ENCODE measurements at places on chromosomes 3 and 15. TPM values are rescaled to one million over a fixed set of nuclear protein-coding genes. Genes with fewer than 3 reads are reported as not detected.

BFSP2 gene
- total RNA-seq = not detected

GRCh38 chr15:63615935-63616334 lies 18.7 kb downstream of the FBXL22 start:
- no peak for DNase-seq

SLC38A3 gene
- total RNA-seq = 0.37 TPM

- DNase-seq = no peak
These were observed 584.0 kb upstream of the LMCD1 start for GRCh38 chr3:7917443-7918151.

- no peak for DNase-seq
These were observed 35.6 kb downstream of the SCAP start for GRCh38 chr3:47440131-47440530.

ZNF639 gene
- 31.6 TPM for total RNA-seq

PPP1R14D gene
- total RNA-seq = not detected

GRCh38 chr15:62547584-62547983 lies 382.5 kb upstream of the C2CD4B start:
- no peak for DNase-seq

GRCh38 chr3:63624941-63625560 lies 27.4 kb upstream of the SNTN start:
- no peak for DNase-seq

DNA sequence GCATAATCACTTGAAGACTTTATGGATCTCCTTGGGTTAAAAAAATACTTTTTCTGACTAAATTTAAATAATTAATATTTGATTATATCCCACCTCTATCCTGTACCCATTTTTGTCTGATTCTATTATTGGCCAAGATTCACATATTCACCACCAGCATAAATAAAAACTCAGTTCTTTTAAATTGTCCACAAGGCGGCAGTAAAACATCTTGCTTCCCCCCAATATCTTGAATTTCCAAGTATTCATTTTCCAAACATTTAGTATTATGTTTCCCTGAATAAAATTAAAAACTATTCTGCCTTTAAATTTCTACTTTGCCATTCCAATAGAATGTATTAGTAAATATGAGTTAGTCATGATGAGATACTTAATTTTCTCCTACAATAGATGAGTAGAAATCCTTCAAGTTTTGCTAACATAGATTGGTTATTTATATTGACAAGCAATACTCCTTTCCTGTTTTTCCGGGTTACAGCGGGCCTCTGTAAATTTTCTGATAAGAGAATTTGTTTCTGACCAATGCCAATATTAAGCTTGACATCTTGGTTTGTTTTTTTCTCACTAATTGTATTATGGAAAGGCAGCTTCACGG lies 218.7 kb upstream of the MDFIC2 start:
- no peak for DNase-seq

- DNase-seq = no peak
These were observed 4.1 kb upstream of the GCSAM start for GRCh38 chr3:112136959-112137693.

DNA sequence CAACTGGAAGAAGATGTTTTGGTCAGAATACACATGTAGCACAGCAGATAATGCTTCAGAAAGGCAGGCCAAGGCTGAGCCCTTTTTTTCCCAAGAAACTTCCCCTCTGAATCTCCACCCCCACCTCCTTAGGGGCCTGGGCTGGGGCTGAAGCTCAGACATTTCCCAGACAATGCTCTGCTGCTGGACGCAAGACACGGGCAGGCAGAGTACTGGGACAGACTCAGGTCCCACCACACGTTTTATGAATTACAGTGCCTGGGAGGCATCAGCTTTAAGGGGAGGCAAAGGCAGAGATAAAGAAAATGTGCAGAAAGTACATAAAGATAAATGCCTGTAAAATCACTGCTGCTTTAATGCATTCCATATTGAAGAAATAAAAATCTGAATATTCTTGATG lies 479.4 kb downstream of the ERC2 start:
- DNase-seq = no peak

DNA sequence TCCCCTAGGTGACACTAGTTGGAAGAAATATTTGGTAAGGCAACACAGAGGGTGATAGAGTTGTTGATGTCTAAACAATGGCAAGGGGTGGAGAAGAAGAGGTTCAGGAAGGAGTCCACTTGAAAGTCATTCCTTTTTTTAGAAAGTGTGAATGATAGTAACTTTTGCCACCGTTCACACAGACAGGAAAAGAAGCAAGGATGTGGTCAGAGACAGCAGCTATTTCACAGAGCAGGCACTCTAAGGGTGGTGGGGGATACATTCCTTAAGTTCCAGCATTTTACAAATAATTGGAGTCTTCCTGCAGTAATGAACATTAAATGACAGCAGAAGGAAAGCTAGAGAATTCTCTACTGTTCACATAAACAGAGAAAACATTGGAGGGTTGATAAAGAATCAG lies 75.4 kb upstream of the ZNF385D start:
- no peak for DNase-seq

DCLK3 gene
- total RNA-seq = not detected

CLDN18 gene
- not detected for total RNA-seq

- DNase-seq = no peak
These were observed 39.6 kb downstream of the GPR156 start for GRCh38 chr3:120245386-120245785.

HIGD2B gene
- not detected for total RNA-seq

DNA sequence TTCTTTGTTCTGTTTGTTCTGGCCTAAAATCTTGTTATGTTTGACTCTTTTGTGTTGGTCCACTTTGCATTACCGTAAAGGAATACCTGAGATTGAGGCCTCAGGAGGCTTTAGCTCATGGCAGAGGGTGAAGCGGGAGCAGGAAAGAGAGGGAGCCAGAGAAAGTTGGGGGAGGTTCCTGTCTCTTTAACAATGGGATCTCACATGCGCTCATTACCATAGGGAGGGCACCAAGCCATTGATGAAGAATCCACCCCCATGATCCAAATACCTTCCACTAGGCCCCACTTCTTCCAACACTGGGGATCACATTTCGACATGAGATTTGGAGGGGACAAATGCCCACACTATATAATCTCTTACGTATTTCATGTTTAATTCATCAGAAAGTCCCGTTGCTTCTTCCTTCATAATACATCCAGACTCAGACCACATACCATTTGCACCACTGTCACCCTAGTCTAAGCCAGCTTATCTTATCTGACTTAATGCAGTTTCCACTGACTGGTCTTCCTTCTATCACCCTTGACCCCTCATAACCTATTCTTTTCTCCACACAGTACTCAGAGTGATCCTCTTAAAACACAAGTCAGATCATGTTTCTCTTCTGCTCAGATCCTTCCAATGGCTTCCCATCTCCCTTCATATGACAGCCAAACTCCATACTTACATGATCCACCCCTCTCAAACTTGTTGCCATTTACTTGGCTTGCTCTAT lies 13.5 kb downstream of the KBTBD8 start:
- DNase-seq = no peak

C3orf70 gene
- 46.1 TPM for total RNA-seq

DNA sequence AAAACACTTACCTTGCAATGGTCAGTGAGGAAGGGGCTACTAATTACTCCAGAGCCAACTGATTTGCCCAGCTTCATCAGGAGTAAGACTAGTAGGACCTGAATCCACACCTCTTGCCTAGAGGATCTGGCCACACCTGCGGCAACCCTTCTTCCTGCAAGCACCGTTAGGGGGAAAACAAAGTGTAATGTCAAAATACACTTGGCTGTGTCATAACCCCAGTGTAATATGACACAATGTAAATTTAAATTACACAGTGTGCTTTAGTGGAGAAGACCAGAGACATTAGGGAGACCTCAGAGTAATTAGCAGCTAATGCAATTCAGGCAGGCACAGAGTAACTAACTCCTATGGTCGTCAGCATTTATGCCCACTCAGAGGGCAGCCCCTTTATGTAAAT lies 308.5 kb upstream of the ARRDC4 start:
- DNase-seq = no peak

DNA sequence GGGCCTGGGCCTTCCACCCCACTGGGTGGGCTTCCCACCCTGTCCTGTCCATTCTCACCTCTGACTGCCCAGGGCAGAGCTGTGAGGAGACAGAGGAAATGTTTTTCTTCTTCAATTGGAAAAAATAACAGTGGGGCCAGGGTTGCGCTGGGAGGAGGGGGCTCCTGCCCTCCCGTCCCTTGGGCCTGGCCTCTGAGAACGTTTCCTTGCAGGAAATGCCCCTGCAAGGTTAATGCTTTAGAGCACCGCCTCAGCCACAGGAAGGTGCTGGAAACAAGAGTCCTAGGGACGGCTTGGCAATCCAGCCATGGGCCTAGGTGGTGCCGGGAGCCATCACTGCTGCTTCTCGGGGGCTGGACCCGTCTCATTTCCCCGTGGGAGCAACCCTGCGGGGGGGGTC lies 3.8 kb upstream of the PLXND1 start:
- DNase-seq = no peak

- DNase-seq = no peak
These were observed 62.1 kb downstream of the SSR3 start for GRCh38 chr3:156492801-156493261.

DNA sequence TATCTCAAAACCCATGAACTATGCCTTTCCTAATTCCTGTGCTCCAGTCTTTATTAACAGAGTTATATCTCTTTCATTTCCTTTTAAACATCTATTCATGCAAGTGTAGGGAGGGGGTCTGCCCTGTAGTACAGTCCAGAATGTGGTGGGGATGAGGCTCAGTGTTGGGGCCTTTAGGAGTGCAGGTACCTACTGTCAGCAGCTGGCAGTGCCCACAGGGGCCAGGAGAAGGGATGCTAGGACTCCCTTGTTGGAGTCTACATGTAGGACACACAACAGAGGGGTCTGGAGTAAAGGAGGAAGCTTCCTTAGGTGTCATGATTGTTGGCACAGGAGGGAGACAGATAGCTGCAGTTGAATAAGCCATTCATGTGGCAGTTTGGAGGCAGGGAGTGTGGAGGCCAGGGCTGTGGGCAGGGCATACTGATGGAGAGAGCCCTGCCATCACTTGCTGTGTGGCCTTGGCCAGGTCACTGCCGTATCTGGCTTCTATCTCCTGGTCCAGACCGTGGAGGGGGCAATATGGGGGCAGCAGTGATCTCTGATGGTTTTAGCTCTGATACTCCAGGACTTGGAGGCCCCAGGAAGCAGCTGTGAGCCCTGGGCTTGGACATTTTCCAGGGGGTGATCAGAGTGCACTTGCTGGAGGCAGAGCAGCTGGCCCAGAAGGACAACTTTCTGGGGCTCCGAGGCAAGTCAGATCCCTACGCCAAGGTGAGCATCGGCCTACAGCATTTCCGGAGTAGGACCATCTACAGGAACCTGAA lies 29.5 kb downstream of the ESYT3 start:
- DNase-seq = peak; percentile 45

DNA sequence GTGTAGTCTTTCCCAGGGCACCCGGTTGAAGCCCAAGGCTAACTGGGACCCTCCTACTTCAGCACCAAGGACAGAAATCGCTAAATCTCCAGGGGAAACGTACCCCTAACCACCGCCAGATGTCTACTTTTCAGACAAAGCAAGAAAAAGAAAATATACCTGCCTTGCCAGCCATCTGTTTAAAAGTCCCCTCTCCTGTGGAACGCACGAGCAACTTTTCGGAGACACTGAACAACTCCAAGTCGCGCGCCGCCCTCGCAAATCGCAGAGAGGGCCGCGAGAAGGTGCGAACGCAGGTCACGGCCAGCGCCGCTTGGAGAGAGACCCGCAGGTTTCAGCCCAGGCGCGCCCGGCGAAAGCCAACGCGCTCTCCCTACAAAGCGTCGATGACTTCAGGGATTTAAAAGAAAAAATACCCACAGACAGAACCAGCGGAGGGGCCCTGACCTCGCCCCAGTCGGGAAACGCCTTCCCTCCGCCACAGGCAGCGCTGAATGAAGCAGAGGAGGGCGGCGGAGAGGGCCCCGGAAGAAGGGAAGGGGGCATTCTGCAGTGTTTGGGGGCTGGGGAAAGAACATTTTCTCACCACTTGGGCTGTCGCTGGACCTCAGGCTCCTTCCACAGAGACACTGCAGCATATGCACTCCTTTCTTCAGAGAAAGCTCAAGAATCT lies 213.1 kb downstream of the FGF12 start:
- DNase-seq = peak; percentile 79

GRCh38 chr3:42192334-42193200 lies 73.4 kb downstream of the CCK start:
- DNase-seq = no peak

DNA sequence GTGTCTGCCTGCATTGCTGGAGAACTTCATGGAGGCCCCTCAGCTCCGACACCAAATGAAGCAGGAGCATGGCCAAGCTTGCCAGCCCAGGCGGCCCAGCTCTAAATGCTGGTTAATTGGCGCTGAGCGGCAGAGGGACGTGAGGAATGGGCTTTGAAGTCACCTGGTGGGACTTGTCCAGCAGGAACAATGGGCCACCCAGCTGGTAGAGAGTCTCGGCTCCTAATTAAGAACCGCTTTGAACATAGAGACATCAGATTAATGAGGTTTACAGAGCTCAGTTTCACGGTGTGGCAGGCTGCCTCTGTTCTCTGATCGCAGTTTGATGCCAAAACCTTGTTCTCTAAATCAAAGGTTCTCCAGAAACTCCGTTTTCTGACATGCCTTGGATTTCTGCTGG lies 77.5 kb upstream of the LINGO1 start:
- no peak for DNase-seq

GRCh38 chr15:77295446-77295845 lies 124.5 kb downstream of the PEAK1 start:
- no peak for DNase-seq

DNA sequence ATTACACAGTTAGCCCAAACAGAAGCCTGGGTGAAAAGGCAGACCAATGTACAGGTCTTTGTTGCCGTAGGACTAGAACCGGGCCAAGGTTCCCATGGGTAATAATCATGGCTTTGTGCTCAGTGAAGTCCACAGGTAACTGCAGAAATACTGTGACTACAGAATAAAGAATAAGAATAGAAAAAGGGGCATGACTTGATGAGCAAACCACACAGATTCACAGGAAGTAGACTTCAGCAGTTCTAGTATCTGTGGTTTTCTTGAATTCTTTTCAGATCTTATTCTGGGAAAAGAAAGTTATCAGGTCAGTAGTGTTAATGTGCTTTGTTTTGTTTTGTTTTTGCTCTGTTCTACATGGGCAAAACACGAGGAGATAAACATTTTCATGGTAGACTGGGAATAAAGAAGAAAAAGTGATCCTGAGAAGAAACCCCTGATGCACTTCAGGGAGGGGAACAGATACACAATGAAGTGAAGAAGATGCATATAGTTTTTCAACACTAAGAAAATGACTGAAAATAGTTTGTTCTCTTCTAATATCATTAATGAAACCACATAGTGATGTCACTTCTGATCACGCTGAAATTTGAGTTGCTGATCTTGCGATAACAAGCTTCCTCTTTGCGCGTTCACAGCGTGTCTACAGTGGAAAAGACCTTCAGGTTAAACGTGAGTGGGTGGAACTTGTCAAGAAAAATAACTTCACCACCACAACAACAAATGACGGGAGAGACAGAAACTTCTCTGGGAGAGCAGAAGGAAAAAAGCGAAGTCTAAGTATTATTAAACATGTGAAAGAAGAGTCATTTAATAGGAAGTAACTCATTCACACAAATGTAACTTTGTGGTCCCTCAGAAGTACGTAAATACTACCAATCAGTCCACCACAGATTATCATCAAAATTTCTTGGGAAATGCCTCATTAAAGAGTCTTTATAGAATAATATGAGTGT lies 315.8 kb upstream of the SATB1 start:
- DNase-seq = no peak

ISG20 gene
- 7.4 TPM for total RNA-seq

GRAMD1C gene
- 1.1 TPM for total RNA-seq

Data from posterior vena cava (tissue), 2 donors.